ENCODE measurements at places on chromosomes 6 and 20.

GRCh38 chr20:63454731-63455567, 17.5 kb downstream of the KCNQ2 start:
- DNase-seq, result no peak

DNA sequence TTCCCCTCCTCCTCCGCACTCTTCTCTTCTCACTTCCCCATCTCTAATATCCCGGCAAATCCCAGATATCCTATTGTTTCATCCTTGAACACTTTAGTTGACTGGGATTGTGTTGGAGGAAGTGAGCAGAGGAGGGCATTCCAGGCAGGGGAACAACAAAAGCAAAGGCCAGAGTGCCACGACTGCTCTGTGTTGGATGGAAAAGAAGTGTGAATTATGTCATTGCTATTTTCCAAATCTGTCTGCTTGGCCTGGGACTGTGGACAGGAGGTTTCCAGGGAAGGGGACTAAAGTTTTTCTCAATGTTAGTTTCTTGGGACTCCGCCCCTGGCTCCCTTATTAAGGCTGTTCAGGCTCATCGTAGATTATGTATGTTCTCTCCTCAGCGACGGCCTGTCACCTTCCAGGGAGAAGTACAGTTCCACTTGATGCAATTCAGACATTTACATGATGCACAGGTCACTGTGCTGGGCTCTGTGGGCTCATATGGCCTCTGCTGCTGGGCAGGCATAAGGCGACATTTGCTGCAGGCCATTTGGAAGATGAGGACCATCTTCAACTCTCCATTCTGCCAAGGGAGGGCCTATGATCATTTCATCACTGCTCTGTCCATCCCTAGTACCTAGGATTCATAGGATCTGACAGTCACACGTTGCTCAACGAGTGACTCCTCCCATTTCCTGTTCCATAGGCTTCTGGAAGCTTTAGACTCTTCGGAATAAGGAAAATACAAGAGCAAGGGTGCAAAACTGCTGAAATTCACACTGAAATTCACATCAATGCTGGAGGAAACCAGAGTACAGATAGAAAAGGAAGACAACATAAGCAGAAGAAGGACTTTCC, 99.1 kb upstream of the KCNK16 start:
- DNase-seq, result no peak

- no peak for DNase-seq
Measured at GRCh38 chr6:37695857-37696219, 1.8 kb downstream of the MDGA1 start.

DNA sequence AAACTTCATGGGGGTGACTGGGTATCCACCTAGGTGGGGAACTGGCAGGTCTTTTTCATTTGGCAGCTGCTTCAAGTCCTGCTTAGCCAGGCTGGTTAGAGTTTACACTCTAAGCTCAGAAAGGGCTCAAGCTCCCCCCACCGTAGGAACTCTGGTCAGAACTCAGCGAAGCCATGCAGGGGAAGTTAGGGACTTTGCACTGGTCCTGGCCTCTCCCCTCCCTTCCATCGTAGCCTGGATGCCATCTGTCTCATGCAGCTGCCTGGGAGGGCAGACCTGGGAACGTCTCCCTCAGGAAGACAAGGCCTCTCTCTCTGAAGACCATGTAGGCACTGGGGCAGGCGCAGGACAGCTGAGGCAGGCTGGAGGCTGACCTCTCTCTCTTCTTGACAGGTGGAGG, 183.8 kb upstream of the UST start:
- DNase-seq, result no peak

- no peak for DNase-seq
Measured at GRCh38 chr6:7143476-7143974, 35.8 kb downstream of the RREB1 start.

DNA sequence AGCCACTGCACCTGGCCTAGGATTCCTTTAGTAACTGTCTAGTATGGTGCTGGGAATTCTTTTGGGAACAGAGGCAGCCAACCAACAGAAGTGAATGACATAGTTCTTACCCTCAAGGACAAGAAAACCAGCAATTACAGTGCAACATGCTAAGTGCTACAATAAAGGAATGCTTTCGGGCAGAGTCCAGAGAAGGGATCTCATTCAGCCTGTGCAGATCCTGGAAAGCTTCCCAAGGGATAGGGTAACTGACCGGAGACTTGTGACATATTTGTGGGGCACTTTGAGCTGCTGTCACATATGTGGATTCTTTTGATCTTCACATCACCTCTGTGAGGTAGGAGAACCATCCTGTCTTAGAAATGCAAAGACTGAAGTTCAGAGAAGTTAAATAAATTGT, 46.8 kb downstream of the C6orf15 start:
- no peak for DNase-seq

GRCh38 chr6:26027491-26028211, 59.6 kb upstream of the HFE start:
- DNase-seq, result no peak

DNA sequence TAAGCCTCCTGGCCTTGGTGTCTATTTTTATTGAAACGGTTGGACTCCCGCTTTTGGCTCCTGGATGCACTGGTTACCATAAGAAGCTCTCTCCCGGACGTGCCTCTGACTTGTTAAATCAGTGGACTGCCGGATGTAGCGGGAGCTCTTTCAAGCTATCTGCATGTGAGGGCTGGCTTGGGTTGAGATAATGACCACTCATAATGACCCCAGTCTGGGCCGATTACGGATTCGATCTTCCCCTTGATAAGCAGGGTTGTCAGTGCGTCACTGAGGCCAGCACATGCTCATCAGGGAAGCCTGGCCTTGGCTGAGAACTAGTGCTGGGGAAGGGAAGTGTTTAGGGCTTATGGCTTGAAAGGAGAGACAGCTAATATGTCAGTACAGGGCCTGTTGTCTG, 528.1 kb downstream of the CDH26 start:
- no peak for DNase-seq

- DNase-seq, result no peak
Measured at GRCh38 chr20:2279253-2279779, 16.5 kb upstream of the TGM3 start.

- DNase-seq, result no peak
Measured at GRCh38 chr20:1301031-1301529, 27.9 kb downstream of the SDCBP2 start.

GRCh38 chr6:16901782-16902181, 140.5 kb upstream of the ATXN1 start:
- no peak for DNase-seq

DNA sequence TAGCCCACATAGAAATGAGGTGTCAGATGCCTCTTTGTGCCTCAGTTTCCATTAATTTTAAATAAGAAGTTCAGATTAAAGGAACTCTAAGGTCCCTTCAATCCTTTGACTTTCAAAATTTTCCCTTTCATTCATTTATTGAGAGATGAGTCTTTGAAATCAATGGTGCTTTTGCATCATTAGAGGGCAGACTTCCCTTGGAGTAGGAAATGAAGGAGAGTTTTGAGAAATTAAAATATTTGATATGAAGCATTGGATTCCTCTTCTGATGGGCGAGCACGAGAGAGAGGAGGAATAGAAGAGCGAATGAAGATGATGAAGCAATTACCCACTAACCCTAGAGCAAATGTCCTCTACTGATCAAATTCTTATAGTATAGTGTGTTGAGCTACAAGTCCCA, 105.7 kb downstream of the EDN1 start:
- DNase-seq, result no peak

- DNase-seq, result no peak
Measured at GRCh38 chr6:109946979-109947378, 31.1 kb upstream of the GPR6 start.

DNA sequence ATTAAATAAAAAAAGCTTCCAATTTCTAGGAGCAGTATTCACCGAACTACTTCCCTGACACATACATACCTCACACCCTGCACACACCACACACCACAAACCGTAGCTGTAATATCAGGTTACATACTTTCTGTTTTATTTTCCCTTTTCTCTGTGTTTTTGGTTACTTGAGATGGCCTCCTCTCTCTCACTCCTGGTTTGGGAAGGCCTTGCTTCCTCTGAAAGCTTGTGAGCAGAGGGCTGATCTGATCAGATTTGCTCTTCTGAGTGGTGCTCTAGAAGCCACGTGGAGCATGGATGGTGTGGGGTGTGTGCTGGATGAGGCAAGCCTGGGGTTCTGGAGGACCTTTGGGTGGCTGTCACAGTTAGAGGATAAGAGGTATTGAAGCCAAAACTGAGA, 20.9 kb downstream of the UTRN start:
- no peak for DNase-seq

GRCh38 chr6:99219788-99220187, 129.7 kb downstream of the FAXC start:
- no peak for DNase-seq

GRCh38 chr6:30364591-30364990, 19.6 kb downstream of the RPP21 start:
- DNase-seq, result no peak

GRCh38 chr6:83590416-83590815, 78.1 kb downstream of the PRSS35 start:
- no peak for DNase-seq

- peak; percentile 83 for DNase-seq
Measured at GRCh38 chr6:111804627-111805235, 68.5 kb downstream of the FYN start.

GRCh38 chr6:170164271-170164900, 126.5 kb downstream of the DLL1 start:
- DNase-seq, result no peak

DNA sequence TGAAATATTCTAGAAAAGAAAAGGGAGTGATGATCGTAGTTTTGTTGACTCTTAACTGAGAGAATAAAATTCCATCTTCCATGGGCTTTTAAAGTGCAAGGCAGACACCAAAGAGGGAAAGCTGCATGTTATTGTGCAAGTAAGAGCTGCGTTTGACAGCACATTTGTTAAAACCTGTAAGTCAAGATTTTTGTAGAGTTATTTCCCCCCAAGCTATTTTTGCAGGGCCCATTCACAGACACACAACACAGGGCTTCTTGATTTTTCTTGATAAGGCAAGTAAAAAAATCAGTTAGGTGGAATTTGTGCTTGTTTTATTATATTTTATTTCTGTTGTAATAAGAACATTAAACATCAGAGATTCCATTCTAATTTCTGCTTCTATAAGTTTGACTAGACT, 13.8 kb downstream of the CFAP206 start:
- peak; percentile 79 for DNase-seq

DNA sequence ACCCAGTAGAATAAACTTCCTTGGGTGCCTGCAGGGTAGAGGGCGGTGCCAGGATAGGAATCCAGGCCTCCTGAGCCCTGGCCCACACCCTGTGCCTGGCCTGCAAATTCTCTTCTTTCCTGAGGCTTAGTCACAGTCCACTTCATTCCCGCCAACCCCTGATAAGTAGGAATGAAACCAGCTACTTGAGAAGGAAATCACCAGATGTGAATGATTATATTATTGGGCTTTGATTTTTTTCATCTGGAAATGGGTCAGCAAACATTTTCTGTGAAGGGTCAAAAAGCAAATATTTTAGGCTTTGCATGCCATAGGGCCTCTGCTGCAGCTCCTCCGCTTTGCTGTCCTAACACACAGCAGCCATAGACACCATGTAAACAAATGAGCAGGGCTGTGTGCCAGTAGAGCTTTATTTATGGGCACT, 50.2 kb downstream of the STK35 start:
- DNase-seq, result peak; percentile 83

GRCh38 chr6:53359843-53360092, 11.0 kb upstream of the ELOVL5 start:
- DNase-seq, result no peak

GRCh38 chr20:34701405-34702085, 2.6 kb upstream of the TP53INP2 start:
- no peak for DNase-seq

GRCh38 chr20:48959899-48960550, 38.5 kb downstream of the ARFGEF2 start:
- no peak for DNase-seq

DNA sequence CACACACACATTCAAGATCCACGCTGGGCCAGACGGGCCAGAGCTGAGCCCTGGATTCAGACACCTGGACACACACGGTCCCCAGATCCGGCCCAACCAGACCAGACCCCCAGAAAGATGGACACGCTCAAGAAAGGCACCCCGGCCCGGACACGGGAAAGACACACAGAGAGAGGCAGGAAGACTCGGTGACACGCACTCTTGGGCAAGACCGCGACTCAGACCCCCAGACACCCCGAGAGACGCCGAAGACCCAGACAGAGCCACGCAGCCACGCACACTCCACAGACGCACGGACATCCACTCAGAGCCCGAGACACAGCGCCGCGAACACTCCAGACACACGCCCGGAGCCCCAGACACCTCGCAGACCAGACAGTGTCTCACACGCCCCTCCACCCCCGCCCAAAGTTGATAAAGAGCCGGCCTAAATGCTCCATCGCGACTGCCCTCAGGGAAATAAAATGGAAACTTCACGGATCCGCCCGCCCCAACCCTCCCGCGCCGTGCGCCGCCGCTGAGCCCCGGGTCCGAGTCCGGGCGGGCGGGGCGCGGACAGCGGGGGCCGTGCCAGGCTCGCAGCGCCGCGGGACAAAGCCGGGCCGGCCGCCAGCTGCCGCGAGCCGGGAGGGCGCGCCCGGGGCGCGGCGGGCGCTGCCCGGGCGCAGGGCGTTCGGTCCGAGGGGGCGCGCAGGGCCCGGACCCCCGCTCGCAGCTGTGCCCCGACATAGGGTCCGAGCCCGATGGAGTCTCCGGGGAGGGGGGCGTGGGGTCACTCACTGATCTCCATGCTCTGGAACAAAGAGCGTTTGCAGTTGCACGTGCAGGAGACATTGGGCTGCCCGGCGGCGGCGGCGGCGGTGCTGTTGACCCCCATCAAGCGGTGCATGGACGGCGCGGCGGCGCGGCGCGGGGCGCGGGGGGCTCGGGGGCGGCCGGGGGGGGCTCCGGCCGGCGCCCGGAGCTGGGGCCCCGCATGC, 831 bp downstream of the PMEPA1 start:
- peak; percentile 50 for DNase-seq

GRCh38 chr6:105015482-105015881, 58.6 kb downstream of the LIN28B start:
- DNase-seq, result peak; percentile 68

- no peak for DNase-seq
Measured at GRCh38 chr6:158558415-158559306, 1.2 kb upstream of the TMEM181 start.

DNA sequence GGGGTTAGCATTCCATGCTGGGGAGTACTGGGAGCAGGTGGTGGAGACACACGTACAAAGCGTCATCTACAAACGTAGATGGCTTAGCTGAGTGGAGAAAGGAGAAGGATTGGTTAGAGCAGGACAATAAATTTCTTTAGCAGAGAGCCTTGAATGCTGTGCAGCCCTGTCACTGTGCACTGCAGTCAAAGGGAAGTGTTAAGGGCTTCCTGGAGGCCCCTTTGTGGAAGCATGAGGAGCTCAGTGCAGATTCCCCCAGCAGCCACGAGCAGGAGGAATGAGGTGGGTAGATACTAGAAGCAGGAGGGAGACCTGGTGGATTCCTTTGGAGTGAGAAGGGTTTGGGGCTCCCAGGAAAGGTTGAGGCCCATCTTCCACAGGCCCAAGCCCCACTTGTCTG, 6.1 kb upstream of the TREML4 start:
- no peak for DNase-seq

- DNase-seq, result peak; percentile 84
Measured at GRCh38 chr6:3208098-3208774, 19.2 kb downstream of the TUBB2B start.
